ENCODE measurements at places on chromosomes 2 and 18. TPM values are rescaled to one million over a fixed set of nuclear protein-coding genes. Genes with fewer than 3 reads are reported as not detected.

EHD3 gene
- total RNA-seq = 200 TPM

CNGA3 gene
- total RNA-seq = 0.07 TPM

OSBPL1A gene
- 1.1 TPM for total RNA-seq

HOXD12 gene
- 1.0 TPM for total RNA-seq

TRIM54 gene
- not detected for total RNA-seq

GREB1L gene
- total RNA-seq = not detected

SH3RF3 gene
- total RNA-seq = 0.34 TPM

TCF7L1 gene
- total RNA-seq = not detected

TXNL1 gene
- total RNA-seq = 52.8 TPM

RAD51AP2 gene
- not detected for total RNA-seq

UGT1A8 gene
- total RNA-seq = 0.18 TPM

ALK gene
- not detected for total RNA-seq

SDC1 gene
- 25.1 TPM for total RNA-seq

GKN1 gene
- not detected for total RNA-seq

GRCh38 chr2:122815120-122815519, 1059.7 kb downstream of the TSN start:
- no peak for DNase-seq

GRCh38 chr2:223762853-223763252, 74.5 kb downstream of the AP1S3 start:
- DNase-seq = no peak

GRCh38 chr2:47357483-47357882, 45.5 kb upstream of the MSH2 start:
- no peak for DNase-seq

- no peak for DNase-seq
Measured at GRCh38 chr2:153156743-153157142, 321.8 kb downstream of the RPRM start.

- peak; percentile 91 for DNase-seq
Measured at GRCh38 chr2:25294573-25295462, 46.9 kb downstream of the DNMT3A start.

GRCh38 chr18:26460449-26461091, 87.8 kb downstream of the KCTD1 start:
- no peak for DNase-seq

GRCh38 chr2:161981679-161982250, 92.2 kb downstream of the DPP4 start:
- no peak for DNase-seq

DNA sequence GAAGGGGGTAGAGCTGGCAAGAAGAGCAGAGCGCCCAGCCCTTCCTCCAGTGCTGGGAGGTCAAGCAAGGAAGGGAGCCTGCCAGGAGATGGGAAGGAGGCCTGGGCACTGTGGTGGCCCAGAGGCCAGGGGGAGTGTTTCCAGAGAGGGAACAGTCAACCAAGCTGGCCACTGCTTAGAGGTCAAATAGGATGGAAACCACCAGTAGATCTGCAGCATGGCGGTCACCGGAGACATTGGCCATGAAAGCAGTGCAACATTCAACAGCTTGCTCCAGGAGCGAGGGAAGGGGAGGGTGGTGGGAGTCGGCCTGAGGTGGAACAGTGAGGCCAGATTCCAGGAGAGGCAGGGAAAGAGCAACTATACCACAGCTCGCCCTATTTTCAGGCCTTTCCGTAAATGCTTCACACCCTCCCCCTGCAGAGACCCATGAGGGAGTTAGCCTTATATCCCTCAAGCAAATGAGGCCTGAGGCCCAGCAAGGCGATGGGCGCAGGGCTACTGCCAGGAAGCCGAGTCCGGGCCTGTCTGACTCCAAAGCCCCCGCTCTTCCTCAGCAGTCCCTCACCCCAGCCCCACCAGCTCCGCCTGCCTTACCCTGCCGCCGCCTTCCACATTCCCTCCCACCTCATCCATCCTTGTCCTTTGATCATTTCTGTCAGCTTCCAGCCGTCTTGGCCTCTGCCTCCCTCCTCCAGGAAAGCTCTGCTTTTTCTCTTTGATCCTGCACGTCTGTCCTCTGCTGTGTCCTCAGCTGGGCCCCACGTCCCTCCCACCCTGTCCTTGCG, 17.0 kb downstream of the KCNK3 start:
- no peak for DNase-seq

DNA sequence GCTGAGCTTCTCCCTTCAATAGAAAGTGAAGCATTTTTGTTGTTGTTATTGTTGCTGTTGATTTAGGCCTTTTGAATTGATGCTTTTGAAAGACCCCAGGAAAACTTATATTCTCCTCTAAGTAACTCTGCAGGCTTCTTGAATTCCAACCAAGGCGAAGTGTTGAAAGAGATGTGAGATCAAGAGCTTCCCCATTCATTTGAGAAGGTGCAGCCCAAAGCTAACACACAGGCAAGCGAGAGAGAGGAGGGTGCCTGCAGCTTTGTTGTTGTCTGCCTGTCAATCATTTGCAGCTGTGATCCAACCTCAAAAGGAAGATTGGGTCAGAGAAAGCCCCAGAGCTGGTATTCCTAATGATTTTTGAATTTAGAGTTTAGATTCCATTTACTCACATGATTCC, 963.6 kb upstream of the CNTNAP5 start:
- no peak for DNase-seq

DNA sequence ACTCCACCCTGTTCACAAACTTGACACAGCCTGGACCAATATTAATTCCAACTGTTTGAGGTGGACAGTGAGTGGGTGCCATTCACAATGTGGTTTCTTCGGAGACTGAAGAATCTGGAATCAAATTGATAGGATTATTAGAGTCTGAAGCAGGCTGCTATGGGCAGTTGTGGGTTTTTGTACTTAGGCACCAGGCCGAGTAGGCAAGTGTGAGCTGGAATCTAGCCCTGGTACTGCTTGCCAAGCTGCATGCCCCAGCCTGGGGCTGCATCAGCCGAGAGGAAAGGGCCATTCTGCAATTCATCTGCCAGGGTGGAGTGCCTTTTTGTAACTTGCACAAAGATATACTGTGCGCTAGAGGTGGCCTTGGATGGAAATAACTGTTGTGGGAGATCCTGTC, 654.7 kb upstream of the FANCL start:
- no peak for DNase-seq

- DNase-seq = no peak
Measured at GRCh38 chr18:250685-251084, 17.2 kb downstream of the THOC1 start.
